ENCODE measurements at places on chromosomes 5 and 9. TPM values are rescaled to one million over a fixed set of nuclear protein-coding genes. Genes with fewer than 3 reads are reported as not detected.

DNA sequence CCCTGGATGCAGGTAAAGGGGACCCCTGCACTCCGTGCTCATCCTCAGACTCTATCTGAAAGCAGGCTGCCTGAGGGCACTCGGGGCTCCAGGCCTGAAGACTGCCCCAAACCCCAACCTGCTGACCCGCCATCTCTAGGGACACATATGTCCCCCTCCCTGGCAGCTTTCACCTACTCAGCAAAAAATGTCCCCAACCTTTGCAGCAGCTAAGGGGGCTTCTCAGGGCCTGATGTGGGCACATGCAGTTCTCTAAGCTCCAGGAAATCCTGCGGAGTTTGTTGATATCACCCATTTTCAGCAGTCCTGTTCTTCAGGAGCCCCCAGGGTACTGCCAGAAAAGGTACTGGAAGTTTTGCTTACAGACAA, 2.2 kb upstream of the DPH7 start:
- no peak overlapping the region for H3K27ac ChIP-seq
- no peak overlapping the region for H3K4me3 ChIP-seq
- H3K4me1 ChIP-seq, result peaks cover 21% of the 10 kb centered on the region
- peaks cover 8% of the 10 kb centered on the region for H3K36me3 ChIP-seq

GRCh38 chr9:83987402-83987791, 6.8 kb downstream of the RMI1 start:
- no peaks in the 10 kb centered on the region for H3K27me3 ChIP-seq
- peaks cover 2% of the 10 kb centered on the region for H3K4me1 ChIP-seq
- H3K4me3 ChIP-seq, result no peak overlapping the region
- H3K36me3 ChIP-seq, result no peaks in the 10 kb centered on the region

GRCh38 chr5:71954329-71954728, 152.9 kb upstream of the MAP1B start:
- H3K27me3 ChIP-seq, result no peaks in the 10 kb centered on the region
- H3K36me3 ChIP-seq, result no peaks in the 10 kb centered on the region
- no peak overlapping the region for H3K27ac ChIP-seq
- peaks cover 12% of the 10 kb centered on the region for H3K4me1 ChIP-seq
- H3K4me3 ChIP-seq, result no peak overlapping the region

- H3K27me3 ChIP-seq, result no peaks in the 10 kb centered on the region
- no peak overlapping the region for H3K4me3 ChIP-seq
- peaks cover 9% of the 10 kb centered on the region for H3K4me1 ChIP-seq
These were observed 269.1 kb downstream of the GLIS3 start for GRCh38 chr9:4030751-4031150.

CER1 gene
- 1.8 TPM for total RNA-seq

ITK gene
- not detected for total RNA-seq

All from cardiac muscle cell (in vitro differentiated cells and primary cell).